ENCODE measurements at places on chromosomes 11 and 22.

DNA sequence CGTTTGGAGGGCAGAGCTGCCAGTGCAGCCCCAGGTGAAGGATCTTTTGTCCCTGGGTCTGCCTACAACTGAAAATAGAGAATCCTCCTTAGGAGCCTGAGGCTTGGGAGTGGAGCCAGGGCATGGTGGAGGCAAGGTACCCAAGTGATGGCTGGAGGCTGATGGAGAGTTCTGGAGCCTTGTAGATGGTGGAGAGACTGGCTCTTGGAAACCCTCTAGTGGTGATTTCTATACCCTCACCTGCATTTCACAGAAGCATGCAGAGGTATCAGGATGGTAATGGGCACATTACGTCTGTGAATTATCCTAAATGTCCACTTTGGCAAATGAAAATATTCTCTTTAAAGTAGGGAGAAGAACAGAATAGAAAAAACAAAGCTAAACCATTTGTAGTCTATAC is 44.4 kb downstream of the INSC start:
- no peak for DNase-seq

DNA sequence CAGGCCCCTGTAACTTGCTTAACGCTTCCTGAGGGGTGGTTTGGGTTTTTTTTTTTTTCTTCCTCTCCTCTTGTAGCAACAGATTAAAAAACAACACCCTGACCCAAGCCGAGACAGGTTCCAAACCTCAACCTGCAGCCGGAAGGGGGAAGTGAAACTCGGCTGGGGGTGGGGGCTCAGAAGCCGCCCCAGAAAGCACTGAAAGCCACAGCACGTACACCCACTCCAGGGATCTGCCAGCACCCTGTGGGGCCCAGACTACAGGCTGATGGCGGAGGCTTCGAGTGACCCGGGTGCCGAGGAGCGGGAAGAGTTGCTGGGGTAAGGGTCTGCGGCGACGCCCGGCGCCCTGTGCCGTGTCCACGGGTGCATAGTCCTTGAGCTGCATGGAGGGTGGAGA is at the start of gene LSP1:
Gene LSP1 (plus strand): TSS at position 208 of the 400 bp plus-strand sequence. CDS start 61 bp downstream, at position 269.
- no peak for DNase-seq

DNA sequence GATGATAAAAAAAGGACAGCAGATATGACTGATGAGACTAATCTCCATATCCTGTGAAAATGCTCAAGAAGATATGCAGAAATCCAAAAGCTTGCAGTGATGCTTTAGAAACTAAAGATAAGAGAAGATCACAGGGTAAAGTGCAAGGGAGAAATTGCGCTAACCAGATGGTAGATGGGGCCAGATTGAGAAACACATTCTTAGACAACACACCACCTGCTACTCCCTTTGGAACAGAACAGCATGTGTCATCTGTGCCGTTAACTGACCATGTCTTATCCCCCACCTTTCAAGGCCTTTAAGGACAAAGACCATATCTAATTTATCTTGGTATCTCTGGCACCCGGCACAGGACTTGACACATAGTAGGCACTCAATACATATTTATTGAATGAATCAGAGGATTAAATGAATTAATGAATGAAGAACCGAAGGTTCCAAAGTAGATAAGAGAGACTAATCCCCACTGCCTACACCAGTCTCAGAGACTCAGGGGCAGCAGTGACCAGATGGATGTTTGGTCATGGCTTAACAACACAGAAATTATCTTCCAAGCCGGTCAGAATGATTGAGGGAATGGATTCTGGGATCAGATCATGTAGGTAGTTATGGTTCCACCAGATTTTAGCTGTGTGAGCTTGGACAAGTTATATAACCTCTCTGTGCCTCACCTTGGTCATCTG is 12.3 kb upstream of the P2RY2 start:
- DNase-seq = no peak

GRCh38 chr22:40928657-40929056 is 22.5 kb upstream of the RBX1 start:
- DNase-seq = no peak

GRCh38 chr22:31954535-31955523 is 10.5 kb downstream of the YWHAH start:
- no peak for DNase-seq

DNA sequence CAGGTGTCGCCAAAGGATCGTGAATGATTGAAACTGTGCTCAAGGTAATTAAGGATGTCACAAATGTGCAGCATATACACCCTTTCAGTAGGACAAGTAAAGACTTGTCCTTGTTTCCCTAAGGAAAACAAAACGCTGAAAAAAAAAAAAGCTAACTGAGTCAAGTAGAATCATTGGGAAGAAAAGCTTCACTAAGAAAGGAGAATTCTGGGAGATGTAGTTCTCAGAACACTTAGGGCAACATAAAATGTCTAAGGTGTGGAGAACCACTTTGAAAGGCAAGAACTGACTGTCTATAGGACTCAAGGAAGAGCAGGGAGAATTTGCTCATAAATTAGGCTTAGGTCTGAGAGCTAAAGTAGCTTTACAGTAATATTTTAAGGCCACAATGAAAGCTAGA is 2.9 kb upstream of the OR5T1 start:
- no peak for DNase-seq

DNA sequence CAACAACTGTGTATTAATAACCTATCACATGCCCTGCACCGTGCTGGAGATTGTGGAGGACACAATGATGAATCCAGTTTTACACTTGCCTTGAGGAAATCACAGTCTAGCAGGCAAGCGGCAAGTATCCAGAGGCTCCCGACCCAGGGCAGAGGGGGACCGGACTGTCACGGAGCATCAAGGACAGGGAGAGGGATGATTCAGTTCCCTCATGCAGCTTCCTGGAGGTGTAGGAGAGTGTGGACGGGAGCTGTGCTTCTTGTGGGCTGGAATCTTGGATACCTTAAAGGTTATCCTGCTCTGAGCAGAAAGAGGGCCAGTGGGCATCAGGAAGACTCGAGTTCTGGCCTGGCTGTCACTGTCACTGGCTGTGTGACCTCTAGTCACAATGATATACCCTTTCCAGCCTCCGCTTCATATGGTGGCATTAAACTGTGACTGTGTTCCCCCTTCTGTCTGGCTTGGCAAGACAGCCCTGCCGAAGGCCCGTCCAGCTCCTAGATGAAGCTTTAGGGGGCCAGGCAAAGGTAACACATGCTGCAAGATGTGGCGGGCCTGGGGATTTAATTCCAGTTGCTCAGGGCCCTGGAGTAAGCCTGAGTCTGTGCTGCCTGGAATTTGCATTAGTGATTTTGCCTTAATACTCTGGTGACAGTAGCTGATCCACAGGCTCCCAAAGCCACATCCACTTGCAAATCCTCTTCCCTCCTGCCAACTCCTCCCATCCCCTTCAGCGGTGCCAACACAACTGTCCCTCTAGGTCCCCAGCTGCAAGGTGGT is 162.8 kb downstream of the DSCAML1 start:
- no peak for DNase-seq

DNA sequence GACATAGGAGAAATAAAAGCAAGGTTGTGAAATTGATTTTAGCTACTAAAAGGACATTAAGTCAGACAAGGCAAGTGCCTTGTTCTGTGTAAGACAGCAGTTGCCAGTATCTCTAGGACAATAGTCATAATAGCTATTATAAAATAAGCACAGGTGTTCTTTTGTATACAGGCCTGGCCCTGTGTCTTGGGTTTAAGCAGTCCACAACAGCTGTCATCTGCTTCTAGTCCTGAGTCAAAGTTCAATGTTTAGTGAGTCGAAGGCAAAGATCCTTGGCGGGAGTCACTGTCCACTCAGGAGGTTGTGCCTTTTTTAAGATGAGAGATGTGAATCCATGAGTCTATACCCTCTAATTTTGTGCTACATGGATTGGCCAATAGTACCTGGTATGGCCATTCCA is 79.5 kb downstream of the SC5D start:
- no peak for DNase-seq

- no peak for DNase-seq
Measured at GRCh38 chr11:1202776-1203504, 19.9 kb upstream of the MUC5B start.

All from NCI-H2029 (cell line).